ENCODE measurements at places on chromosomes 6 and 20.

DNA sequence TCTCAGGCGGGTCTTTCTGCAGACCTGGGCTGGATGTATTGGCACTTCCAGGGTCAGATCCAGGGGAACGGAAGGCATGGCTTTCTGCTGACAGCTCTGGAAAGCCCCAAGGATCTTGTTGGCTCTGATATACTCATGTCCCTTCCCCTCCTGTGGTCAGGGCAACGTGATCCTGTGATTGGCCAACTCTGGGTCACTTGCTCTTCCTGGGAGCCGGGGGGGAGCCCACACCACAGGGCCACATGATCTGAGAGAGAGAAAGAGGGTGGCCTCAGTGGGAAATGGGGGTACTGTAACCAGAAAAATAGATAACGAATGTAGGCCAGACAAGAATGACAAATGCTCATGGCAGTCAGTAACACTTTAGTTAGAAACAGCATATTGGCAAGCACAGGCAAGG lies 223.0 kb downstream of the NFATC2 start:
- no peak for DNase-seq

- DNase-seq = no peak
Measured at GRCh38 chr20:40966516-40967185, 62.0 kb upstream of the TOP1 start.

DNA sequence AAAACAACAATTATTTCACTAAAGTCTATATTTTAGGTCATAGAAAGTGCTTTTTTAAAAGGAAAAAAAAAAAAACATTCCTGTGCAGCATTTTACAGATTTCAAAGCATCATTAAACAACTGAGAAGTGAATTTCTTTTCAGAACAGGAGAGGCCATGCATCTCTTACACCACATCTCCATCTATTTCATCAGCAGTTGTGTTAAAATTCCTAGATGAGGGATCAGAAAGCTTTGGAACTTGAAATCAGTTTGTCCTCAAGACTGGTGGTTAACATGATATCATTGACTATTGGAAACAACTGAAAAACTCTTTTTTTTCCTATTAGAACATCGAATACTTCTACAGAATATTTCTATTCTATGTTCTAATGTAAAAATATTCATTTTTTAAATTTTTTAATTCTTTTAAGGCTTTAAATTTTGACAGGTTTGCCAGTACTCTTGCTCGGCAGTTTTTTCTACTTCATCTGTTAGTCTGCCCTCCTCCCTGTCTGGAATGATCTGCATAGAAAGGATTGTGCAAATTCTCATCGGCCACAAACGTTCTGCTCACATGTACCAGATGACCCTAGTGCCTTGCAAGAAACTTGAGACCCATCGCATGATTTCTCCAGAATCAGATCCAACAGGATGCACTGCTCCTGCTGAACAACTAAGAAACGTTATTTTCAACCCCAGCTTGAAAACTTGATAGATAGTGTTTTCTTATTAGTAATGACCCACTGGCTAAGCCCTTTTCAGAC lies 411.0 kb upstream of the AGPAT4 start:
- DNase-seq = no peak

GRCh38 chr20:63567386-63568169 lies 6.5 kb downstream of the HELZ2 start:
- no peak for DNase-seq

GRCh38 chr6:70131528-70131927 lies 171.4 kb downstream of the COL9A1 start:
- no peak for DNase-seq

DNA sequence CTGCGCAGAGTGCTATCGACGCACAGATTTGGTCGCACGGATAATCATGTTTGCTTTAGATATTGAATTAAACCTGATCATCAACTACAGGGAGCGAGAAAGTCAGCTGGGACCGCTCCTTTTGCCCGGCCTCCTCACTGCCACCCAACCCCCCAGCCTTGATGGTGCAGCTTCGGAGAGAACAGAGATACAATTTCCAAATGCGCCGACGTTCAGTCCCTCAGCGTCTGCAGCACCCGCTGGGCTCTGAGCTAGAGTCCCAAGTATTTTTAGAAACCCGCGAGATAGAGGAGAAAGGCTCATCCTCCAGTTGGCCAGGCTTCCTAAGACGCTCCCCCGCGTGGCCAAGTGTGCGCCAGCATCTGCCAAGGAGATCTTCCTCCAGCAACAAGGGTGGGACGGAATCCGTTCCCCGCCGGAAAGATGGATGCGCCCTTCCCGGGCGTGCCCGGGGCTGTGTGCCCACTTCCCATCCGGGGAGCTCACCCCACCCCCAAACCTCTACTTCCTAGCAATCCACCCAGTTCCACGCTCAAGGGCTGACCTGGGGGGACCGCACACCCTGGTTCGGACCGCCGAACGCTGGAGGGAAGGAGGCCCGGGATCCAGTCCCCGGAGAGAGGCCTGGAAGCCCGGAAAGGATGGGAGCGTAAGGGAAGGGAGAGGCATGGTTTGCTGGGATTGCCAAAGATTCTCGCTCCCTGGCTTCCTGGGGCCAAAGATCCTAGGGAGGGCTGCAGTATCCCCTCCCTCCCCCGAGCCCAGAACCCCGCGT lies 4.1 kb downstream of the NKX2-2 start:
- no peak for DNase-seq

DNA sequence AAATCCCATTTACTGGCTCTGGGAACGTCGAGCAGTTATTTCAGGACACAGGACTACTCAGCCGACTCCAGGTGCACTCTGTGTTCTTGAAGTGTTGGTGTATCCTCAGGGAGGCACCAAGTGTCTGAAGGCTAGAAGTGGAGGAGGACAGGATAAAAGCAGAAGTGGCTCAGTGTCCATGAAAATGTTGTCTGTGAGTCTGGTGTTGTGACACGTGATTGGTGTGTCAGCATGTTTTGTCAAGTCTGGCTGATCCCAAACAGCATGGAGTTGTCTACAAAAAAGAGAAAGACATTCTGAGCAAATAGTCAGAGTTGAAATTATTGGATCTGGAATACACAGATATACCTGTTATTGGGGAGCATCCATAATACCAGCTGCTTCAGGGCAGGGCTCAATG lies 30.3 kb downstream of the SCGN start:
- DNase-seq = no peak

DNA sequence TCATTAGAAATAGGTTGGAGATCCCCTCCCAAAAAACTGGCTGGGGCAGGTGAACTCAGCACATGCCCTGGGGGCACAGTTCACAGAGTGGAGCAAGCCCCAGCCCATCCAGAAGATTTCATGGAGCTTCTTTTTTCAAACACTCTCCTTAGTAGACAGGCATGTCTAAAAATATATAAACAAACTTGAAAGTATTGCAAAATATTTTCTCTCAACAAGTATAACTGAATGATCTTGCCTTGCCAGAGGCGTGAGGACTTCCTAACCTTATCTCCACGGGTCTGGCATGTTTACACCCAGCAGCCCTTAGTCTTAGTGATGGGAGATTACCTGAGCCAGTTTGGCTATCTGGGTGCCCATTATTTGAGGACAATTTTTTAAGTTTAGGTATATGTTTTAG lies 107.1 kb downstream of the QRSL1 start:
- DNase-seq = no peak

DNA sequence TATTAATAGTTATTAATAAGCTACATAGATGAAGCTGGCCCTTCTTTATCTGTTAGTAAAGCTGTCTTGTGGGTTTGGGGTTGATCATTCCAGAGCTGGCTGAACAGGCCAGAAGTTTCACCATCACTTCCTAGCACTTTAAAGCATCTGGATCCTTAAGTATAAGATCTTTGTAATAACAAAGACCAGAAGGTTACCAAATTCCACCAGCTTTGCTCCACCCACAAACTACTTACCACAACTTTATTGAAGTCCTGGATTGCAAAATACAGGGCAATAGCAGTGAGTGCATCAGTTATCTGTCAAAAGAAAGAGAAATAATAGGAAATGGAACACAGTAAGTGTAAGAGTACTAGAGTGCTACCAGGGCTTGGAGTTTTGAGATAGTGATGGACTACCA lies 33.0 kb downstream of the PIGU start:
- no peak for DNase-seq

- no peak for DNase-seq
Measured at GRCh38 chr6:119296036-119297035, 53.2 kb downstream of the MAN1A1 start.

- DNase-seq = no peak
Measured at GRCh38 chr20:50085481-50086365, 27.2 kb downstream of the UBE2V1 start.

- no peak for DNase-seq
Measured at GRCh38 chr6:127841811-127842210, 59.0 kb downstream of the THEMIS start.

- DNase-seq = no peak
Measured at GRCh38 chr20:49277786-49278035, 146 bp downstream of the ZNFX1 start.

GRCh38 chr20:58389324-58389967 lies 417 bp downstream of the VAPB start:
- DNase-seq = no peak

DNA sequence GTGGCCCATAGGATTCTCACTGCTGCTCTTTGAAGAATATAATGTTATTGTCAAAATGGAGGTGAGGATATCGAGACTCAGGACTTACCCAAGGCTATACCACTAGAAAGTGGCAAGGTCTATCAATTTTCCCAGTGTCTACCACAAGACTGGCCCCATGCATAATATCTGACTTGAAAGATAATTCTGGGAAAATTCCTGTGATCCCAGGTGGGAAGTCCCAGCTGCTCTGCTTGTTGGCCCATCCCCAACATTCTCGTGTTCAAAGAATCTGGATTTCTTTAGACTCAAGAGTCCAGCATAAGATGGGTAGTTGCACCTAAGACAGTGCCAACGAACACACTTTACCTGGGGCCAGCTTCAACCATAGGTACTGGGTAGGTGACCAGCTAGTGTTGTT lies 120.7 kb upstream of the DTNBP1 start:
- DNase-seq = no peak

- no peak for DNase-seq
Measured at GRCh38 chr20:54062812-54063280, 7.5 kb downstream of the BCAS1 start.

DNA sequence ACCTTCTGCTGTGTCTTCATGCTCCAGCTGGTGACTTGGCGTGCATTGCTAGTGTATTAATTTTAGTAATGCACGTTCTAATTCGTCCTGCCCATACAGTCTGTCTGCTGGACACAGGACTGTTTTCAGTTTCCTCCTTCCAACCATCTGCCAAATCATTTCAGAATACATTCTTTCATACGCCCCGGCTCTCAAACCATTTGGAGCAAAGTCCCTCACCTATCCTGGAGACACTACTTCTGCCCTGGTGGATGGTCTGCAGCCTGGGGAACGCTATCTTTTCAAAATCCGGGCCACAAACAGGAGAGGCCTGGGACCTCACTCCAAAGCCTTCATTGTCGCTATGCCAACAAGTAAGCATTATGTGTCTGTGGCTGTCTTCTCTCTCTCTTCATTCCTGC lies 60.5 kb downstream of the FNDC1 start:
- no peak for DNase-seq

DNA sequence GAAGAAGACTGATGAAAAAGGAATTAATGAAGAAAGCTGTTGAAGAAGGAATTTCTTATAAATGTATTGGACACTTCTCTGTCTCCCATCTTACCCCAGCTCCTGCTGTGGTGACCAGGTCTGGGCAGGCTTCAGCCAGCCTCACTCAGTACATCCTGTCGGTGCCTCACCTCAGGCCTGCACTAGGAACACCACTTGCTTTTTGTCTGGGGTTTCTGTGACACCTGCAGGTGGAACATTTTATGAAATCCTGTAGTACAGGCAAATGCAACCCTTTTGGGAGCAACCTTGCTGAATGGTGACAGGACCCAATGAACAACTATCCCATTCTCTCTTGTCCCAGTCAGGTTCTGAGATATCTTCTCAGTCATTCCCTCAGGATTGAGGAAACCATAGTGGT lies 129.7 kb downstream of the PRDM13 start:
- no peak for DNase-seq

GRCh38 chr20:55928266-55928665 lies 77.1 kb downstream of the CBLN4 start:
- no peak for DNase-seq

DNA sequence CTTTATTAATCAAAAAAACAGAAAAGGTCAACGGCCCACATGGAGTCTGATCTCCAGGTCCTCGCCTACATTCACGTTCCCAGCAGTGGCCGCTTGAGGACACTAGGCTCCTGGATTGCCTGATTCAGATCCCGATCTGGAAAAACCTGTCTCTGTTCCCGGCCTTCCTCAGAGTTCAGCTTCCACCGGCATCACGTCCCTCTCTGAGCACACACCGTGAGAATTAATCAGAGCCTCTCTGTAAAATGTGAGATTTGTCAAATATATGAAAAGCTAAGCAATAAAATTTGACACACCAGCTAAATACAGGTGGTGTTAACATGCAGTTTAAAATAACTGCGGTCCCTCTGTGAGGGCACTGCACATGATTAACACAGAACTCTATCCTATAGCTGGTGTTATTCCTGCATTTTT lies 122.8 kb upstream of the COL21A1 start:
- no peak for DNase-seq

Measured in chondrocyte (in vitro differentiated cells).